NCI-H510A (cell line): ENCODE measurements at places on chromosomes 3 and 15.

- no peak for DNase-seq
Observed at GRCh38 chr15:73936181-73936580, 9.9 kb downstream of the LOXL1 start.

DNA sequence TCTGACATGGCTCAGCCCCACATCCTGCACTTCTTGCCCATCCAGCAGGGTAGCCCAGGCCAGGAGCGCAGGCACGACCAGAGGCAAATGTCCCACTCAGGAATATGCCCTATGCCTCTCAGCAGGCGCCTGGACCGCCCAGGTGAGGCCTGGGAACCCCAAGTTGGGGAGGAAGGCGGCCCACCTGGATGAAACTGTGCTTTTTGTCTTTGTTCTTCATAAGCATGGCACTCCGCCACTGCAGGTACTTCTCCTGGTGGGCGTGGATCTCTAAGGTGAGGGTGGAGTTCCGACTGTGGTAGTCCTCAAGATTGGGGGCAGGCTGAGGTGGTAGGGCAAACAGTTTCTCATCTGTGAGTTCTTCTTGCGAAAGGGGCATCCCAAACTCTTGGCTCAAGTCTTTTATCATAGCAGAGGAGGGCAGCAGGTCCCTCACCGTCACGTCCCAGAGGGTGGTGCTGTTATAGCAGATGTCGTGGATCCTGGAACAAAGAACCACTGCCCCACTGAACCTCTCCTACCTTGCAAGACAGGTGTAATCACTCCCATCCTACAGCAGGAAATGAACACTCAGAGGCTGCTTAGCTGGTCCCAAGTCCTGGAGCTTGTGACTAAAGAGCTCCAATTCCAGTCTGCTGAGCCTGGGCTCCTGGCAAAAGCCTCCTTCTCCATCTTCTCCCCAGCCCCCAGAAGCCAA is 53.2 kb downstream of the ACAD9 start:
- no peak for DNase-seq

GRCh38 chr3:46321461-46322104 is 32.3 kb upstream of the CCR2 start:
- no peak for DNase-seq

DNA sequence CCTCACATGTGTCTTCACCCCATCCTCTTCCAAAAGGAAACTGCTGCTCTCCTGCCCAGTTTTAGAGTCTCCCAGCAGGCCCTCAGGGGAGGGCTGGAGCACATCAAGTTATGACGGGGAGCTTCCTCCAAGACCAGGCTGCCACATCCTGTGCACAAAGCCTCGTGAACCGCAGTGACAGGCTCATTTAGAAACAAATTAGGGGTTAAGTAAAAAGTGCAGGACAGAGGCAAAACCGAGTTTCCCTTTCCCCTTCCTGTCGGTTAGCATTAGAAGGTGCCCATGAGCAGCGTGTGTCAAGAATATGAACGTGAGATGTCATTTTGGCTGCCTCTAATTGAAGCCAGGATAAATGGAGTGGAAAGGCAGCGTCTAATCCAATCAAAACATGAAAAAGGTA is 199.7 kb downstream of the ARRDC4 start:
- no peak for DNase-seq

GRCh38 chr3:113783463-113783862 is 36.6 kb downstream of the ATP6V1A start:
- no peak for DNase-seq

DNA sequence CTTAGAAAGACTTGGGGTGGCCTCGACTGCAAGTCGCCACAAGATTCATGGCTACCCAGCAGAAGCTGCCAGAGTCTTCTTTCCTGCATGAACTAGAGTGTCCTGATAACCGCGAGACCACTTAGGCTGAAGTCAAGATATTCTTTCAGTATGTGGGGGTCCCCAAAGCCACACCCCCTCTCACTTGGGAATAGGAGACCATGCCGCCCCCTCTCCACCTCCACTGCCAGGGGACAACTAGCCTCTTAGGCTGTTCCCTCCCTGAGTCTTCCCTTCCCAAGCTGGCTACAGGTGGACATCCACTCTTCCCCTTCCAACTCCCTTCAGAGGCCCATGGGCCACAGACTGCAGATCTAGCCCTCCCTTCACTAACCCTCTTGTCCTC is 1.3 kb upstream of the CCDC12 start:
- no peak for DNase-seq

- no peak for DNase-seq
Observed at GRCh38 chr3:11273891-11274291, 1.7 kb downstream of the ATG7 start.

DNA sequence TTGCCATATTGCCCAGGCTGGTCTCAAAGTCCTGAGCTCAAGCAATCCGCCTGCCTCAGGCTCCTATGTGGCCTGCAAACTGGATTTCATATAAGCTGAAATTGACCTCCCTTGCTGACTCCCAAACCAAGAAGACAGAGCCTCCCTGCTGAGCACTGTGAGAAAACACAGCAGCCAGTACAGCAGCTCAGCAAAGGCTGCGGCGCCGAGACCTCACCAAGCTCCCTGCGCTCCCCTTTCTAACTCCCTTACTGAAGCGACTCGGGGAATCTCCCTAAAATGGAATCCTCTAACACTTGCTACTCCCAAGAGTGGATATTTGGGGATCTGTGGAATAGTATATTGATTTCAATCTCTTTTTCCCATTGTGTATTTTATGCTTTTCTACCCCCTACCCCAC is 34.6 kb downstream of the MUC20 start:
- no peak for DNase-seq

DNA sequence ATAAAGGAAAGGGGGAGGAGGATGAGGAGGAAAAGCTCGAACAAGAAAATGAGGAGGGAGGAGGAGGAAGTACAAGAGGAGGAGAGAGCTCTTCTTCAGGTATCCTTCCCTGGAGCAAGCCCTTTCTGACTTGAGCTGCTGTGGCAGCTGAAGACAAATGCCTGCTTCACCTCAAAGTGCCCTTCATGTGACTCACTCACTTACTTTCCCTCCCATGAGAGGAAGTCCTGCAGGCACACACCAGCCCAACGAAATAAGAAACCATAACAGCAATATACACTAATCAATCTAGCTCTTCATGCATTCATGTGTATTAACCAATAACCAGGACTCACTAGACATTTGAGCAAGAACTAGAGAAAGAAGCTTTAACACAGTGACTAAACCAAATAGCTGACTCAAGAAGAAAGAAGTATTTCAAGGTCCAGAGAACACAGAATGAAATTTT is 251.9 kb downstream of the IGSF11 start:
- no peak for DNase-seq

DNA sequence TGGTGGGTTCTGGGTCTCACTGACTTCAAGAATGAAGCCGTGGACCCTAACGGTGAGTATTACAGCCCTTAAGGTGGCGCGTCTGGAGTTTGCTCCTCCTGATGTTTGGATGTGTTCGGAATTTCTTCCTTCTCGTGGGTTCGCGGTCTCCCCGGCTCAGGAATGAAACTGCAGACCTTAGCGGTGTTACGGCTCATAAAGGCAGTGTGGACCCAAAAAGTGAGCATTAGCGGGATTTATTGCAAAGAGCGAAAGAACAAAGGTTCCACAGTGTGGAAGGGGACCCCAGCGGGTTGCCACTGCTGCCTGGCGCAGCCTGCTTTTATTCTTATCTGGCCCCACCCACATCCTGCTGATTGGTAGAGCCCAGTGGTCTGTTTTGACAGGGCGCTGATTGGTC is 420.5 kb upstream of the BCHE start:
- no peak for DNase-seq

DNA sequence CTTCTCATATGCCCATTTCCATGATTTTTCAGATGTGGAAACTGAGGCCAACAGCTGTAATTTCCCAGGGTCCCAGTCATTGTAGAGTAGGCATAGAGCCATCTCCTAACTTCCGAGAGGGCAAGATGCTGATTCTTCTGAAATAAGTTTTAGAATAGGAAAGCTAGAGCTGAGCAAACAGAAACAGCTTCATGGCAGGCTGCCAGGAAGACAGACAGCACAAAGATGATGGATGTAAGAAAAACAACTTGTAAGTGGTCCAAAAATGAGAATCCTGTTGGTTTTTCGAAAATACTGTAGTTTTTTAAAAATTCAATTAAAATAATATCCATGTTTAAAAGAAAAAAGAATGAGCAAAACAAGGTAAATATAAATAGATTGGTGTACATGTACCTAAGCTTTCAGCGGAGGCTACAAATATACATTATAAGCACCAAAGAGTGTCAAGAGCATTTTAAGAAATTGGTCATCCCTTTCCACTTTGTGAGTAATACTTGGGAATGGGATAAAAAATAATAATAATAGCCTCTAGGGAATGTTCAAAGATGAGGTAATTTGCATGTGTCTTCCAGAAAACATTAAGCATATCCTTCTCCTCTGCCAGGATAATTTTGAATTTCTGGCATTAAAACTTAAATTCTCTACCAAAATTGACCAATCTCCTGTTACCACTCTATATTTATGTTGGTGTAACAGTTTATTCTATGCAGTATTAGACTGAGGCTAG is 406.6 kb downstream of the MECOM start:
- no peak for DNase-seq

GRCh38 chr15:66593219-66593780 is 27.5 kb upstream of the LCTL start:
- DNase-seq: no peak

DNA sequence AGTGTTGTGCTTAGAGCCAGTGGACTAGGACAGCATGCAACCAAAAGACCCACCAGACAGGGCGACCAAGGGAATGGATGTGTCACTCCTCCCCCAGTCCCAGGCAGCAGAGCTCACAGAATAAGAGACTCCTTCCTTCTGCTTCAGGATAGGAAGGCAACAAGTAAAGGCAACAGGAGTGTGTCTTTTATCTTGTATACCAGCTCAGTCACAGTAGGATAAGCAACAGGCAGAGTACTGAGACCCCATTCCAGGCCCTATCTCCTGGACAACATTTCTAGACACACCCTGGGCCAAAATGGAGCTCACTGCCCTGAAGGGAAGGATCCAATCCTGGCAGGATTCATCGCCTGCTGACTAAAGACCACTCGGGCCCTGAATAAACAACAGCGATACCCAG is 25.0 kb downstream of the PDCD10 start:
- no peak for DNase-seq

DNA sequence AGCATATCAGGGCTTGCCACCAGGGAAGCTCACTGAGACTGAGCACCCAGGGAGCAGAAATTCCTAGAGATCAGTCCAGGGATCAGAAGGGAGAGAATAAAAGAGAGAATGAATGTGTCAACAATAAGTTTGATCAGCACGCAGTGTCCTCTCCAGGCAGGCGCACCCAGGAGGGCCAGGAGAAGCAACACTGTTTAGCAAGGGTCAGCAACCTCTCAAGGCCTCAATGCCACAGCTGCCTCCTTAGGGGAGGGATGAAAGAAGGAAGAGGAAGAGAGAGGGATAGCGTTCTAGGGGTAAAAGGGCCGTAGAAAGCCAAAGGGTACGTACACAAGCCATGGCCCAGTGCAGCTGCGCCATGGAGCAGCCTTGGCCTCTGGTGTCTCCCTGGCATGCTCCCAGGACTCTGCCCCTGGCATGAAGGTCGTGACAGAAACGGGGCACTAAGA is 399.8 kb downstream of the SHQ1 start:
- DNase-seq: no peak

- DNase-seq: no peak
Observed at GRCh38 chr15:25247407-25248038, 191.3 kb downstream of the UBE3A start.

- no peak for DNase-seq
Observed at GRCh38 chr3:60461267-60461666, 790.0 kb downstream of the FHIT start.

- no peak for DNase-seq
Observed at GRCh38 chr3:46413951-46414350, 6.9 kb downstream of the CCRL2 start.

- DNase-seq: no peak
Observed at GRCh38 chr3:72070005-72070404, 285.1 kb upstream of the PROK2 start.

DNA sequence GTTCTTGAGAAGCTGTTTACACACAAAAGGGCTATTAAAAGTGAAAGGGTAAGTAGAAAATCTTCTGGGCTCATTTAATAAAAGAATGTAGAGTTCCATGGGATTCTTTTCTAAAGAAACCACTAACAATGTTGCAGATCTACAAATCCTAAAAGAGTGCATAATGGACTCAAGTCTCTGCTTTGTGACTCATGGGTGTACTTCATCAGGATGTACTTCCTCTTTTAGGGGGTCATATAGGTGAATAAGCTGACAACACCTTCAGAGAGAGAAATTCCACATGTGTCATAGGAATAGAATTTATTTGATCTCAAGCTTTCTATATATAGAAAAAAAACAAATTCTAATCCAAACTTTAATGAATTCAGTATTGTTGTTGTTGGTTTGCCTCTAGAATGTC is 355.5 kb downstream of the TIGIT start:
- no peak for DNase-seq

GRCh38 chr15:97909291-97909891 is 51.1 kb upstream of the ARRDC4 start:
- no peak for DNase-seq

DNA sequence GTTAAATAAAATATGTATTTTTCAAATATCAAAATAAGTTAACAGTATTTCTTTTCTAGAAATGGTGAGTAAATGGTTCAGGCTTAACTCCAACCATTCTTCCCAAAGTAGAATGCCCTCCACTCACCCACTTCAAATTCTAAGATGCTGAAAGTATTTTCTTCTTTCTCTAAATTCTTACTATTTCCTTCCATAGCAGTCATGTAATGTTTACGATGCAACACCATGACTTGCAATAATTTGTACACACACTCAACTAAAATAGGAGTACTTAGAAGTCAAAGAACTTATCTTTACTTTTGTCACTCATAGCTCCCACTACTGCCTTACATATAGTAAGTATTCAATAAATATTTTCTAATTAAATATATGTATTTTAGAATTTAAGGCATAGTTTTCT is 65.0 kb downstream of the AQR start:
- DNase-seq: no peak

DNA sequence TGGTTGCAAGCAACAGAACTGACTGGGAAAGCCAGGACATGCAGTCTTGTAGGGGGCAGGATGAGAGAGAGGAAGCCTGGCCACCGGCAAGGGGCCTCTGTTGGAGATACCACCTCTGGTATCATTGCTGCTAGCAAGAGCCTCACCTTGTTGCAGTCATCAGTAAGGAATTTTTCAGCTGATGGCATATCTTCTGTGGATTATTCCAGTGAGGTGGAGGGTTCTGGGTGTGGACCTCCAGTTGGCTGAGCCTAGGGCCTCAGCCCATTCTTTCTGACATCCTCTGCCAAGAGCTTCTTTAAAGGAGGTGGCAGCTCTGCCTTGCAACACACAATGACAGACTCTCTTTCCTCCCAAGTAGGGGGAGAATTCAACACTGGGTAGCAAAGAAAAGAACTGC is 128.9 kb downstream of the AQP9 start:
- no peak for DNase-seq

GRCh38 chr3:132421832-132422231 is 4.5 kb downstream of the DNAJC13 start:
- no peak for DNase-seq

DNA sequence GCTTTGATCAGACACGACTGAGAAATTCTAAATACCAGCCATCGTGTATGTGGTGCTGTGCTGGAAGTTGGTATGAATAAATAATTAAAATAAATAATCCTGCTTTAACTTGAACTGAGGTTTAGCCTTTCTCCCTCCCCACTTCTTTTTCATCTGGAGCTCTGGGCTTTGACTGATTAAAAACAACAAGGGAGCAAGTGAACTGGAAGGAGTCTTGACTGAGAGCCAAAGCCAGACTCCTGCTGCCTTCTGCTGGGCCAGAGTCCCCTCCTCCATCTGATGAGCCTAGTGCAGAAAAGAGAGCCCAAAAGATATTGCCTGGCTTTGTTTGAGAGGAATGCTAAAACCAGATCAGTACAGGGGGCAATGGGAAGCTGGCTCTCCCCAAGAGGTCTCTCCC is 96.0 kb downstream of the CCNL1 start:
- no peak for DNase-seq

GRCh38 chr15:90957031-90957790 is 2.5 kb downstream of the RCCD1 start:
- DNase-seq: no peak
